ENCODE measurements at places on chromosomes 5 and 9.

DNA sequence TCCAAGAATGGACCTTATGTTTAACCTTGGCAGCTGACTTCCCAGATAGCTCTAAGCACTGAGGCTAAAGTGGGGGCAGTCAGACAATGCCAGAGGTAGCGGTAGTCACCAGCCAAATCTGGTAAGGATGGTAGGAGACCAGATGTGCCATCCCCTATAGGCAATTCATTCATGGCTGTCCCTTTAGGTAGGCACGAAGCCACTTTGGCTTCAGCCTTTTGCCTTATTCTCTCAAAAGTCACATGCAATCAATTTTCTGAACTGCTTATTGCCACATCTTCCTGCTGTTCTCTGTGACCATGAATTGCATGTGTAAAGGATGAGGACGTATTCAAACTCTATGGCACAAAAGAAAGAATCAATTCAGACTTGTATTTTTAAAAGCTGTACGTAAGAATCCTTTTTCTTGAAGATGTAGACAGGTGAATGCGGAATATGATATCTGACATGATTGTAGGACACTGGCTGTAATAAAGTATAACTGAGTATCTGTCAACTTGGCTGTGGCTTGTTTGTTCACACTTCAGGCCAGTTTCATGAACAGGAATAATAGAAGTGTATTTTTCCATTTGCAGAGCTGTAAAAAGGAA lies 611.7 kb downstream of the NR2F1-AS1 start:
- no peak for DNase-seq

DNA sequence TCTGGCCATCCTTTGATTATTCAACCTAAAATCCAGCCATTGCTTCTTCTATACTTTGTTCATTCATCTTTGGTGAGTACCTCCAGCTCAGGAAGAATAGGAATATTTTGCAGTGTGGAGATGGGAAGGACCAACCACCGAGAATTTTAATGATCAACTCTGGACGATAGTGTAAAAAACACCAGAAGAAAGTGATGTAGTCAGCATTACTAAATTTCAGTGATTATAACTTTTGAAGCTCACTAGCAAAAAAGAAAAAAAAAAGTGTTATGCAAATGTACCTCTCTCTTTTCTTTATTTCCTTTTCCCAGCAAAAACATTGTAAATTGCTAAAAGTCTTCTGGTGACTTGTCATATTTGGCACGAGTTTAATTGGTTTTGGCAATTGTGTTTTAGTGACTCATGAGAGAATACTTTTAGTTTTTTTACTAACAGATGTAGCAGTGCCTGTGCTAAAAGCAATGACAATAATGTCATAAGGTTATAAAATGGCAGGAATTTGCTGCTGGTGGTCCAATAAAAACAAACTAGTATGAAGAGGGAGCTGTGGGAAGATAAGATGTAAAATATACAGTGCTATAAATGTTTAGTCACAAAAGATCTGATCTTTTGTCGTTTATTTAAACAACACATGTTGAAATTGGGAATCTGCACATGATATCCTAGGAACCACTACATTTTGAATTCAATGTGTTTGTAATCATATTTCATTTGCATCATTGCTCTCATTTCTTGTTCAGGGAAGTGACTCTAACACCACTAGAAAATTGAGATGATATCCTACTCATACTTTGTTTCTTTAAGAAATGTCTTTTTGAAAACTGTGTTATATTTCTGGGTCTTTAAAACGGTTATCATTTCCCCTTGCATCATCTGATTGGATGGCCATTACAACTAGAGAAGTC lies 81.3 kb upstream of the ERCC6L2 start:
- no peak for DNase-seq

DNA sequence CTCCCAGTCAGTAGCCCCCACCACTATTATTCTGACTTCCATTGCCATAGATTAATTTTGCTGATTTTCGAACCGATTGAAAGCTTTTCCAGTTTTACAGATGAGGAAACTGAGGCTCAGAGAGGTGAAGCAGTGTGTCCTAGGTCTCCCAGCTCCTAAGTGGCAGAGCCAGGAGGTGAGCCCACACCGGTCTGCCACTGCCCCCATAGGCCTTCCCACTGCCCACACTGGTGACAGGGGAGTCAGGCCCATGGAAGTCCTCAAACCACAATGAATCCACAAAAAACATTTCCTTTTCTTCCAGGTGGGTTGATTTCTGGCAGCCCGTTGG lies 54.9 kb upstream of the RPL26L1 start:
- DNase-seq: no peak

DNA sequence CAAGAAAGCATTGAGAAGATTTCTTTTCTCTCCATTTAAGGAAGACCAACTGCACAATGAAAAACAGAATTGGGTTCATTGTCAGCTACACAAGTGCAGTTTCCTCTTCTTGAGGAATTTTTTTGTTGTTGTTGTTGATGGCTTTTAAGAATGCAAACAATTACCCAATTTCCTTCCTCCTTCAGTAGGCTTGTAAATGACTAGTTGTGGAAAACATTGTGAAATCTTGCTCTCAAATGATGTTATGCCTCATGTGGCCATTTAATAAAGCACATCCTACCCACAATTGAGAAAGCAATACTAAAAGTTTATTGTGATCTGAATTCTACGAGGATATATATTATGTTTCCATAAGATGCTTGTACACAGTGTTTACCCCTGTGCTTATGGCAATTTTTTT lies 171.6 kb downstream of the FAM174A start:
- DNase-seq: no peak

DNA sequence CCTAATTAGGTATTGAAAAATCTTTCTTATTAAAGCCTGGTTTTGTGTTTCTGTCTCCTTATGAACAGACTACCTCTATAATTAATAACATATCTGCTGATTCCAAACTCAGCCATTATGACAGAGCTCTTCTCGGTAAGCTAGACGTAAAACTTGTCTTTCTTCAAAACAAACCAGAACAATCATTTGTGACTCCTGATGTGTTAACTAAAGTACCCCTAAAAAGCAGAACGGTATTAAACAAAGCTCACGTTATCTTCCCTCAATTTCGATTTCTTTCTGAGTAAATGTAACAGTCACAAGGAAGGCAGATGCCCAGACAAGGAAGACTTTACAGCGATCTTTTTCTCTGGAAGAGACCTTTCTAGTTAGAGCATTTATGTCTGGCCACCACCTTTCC lies 1.8 kb downstream of the SEMA5A start:
- DNase-seq: no peak

- DNase-seq: no peak
Measured at GRCh38 chr5:56876327-56876726, 33.1 kb upstream of the SETD9 start.

- no peak for DNase-seq
Measured at GRCh38 chr9:69759021-69759420, 790 bp downstream of the PTAR1 start.

DNA sequence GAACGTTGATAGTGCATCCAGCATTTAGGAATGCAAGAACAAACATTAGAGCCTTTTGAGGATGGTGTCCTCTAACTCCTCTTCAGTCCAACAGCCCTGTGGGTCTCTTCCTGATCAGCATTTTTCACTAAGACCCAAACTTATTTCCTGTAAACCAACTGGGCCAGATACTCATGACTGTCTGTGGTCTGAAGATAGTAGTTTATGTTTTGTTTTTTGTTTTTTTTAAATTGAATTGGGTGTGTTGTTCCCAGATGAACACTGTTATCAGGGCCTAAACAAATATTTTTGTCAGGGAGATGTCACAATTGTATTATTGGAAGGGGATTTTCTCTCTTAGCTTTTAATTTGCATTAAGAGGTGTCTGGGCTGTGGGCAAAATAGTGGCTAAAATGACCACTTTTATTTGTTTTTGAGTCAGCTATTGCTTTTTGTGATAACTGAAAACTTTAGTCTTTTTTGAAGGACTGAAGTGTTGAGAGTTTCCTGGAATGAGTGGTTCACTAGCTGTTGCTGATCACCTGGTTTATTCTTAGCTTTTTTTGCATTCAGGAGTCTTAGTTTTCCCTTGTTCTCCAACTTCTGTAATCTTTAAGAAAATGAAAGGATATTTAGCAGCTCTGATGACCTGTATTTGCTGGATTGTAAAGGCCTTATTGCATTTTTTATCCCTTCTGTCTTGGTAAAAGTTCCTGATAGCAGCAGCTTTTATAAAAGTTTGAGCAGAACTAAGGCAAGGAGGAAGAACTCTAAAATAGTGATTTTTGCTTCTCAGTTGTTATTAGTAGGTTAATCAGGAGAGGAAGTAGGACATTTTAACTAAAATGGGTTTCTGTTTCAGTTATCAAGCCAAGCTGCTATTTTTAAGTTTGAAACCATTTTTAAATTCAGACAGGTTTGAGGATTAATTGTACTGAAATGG lies 5.5 kb downstream of the MAN2A1 start:
- no peak for DNase-seq

- no peak for DNase-seq
Measured at GRCh38 chr5:114055318-114056184, 306.3 kb upstream of the KCNN2 start.

DNA sequence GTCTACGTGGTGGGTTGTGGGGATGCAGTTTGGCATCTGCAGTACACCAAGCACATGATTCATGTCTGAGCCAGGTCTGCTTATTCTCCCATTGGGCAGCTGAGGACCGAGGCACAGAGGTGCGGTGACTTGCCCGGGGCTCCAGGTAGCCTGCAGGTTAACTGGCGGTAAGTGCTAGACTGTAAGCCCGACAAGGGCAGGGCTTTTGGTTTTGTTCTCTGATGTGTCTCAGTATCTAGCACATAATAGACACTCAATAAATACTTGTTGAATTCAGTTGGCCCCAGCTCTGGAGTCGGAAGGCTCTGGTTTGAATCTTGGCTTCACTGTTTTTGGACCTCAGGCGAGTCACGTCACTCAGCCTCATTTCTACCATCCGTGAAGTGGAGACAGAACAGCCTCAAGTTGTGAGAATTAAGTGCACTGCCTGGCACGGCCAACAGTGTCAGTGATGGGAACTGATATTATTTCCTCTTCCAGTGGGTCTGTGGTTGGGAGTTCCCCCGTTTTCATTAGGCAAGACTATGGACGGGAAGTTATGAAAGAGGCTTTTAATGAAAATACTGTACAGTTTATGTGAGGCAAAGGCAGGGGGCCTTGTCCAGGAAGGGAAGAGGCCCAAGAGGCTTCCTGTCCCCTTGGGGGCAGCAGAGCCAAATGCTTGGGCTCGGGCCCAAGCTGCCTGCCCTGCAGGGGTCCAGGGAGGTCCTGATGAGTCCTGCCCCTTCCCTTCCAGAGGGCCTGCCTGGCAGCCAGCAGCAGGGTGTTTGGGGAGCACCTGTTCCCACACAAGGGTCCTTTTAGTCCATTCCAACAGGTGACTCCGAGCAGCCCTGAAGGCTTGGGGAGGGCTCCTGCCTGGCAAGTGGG lies 3.3 kb downstream of the PRELID1 start:
- DNase-seq: no peak

DNA sequence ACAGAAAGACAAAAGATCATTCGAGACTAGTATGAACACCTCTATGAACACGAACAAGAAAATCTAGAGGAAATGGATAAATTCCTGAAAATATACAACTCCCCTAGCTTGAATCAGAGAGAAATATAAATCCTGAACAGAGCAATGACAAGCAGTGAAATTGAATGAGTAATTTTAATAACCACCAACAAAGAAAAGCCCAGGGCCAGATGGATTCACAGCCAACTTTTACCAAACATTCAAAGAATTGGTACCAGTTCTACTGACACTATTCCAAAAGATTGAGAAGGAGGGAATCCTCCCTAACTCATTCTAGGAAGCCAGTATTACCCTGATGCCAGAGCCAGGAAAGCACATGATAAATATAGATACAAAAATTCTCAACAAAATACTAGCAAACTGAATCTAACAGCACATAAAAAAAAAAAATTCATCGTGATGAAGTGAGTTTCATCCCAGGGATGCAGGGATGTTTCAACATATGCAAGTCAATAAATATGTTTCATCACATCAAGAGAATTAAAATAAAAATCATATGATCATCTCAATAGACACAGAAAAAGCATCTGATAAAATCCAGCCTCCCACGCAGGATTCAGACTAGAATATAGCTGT lies 25.2 kb upstream of the PTGER4 start:
- DNase-seq: no peak

GRCh38 chr5:168680395-168680794 lies 101.2 kb upstream of the PANK3 start:
- no peak for DNase-seq

DNA sequence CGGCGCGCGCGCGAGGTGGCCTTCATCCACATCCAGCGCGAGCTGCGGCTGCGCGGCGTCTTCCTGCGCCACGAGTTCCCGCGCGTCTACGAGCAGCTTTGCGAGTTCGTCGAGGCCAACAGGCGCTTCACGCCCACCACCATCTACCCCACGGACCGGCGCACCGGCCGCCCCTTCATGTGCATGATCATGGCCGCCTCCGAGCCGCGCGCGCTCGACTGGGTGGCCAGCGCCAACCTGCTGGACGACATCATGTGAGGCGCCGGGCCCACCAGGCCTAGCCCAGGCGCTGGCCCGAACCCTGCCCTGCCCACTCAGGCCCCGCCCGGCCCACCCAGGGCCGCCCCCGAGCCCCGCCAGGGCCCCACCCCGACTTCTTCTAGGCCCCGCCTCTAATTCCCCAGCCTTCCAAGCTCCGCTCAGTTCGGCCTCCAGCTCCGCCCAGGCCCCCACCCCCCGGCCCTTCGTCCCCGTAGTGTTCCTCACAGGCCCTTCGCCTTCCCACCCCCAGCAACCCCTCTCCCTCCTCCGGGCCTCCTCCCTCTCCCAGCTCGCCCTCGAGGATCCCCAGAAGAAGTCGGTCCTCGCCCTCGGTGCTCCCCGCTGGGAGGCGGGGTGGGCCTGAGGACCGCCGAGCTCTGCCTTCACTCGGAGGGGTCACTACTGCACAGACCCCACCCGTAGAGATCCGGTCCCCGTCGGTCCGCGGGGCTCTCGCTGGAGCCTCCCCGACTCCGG lies 2.0 kb upstream of the PHPT1 start:
- DNase-seq: no peak

GRCh38 chr5:107321906-107322305 lies 348.8 kb downstream of the EFNA5 start:
- no peak for DNase-seq

DNA sequence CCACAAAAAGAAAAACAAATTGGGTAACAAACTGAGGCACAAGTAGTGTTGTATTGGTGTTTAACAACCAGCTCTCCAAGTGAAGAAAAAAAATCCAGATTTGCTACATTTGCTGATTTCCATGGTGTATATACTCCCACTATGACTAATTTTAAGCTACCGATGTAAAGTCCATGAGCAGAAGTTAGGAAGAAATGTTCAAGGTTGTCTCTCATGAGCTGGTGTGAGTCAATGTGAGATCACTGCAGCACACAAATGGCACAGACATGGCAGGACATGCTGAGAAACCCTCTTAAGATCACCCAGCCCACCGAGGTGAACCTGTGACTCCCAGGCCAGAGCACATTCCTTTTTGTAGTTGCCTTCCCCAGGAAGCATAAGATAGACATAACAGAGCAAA lies 36.2 kb downstream of the SLC44A1 start:
- no peak for DNase-seq

GRCh38 chr5:157607371-157608161 lies 32.0 kb upstream of the ADAM19 start:
- DNase-seq: peak; percentile 52

DNA sequence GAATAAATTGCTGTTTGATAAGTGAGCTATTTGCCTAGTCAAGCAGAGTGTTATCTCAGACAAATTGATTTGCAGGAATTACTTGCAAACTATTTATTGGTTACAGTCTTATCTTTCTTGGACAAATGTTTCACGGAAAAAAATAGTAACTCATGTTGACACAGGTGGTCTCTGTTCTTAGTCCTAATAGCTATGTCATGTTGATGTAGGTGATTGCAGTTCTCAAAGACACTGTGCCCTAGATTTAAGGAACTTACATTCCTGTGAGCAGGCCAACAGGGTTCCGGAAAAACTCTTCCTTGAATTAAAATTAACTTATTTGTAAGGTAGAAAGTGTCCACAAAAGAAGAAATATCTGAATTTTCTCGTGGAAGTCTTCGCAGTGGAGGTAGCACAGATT lies 109.6 kb upstream of the SLCO6A1 start:
- DNase-seq: no peak

Data from stimulated activated CD4-positive, alpha-beta T cell treated with anti-CD3 and anti-CD28 coated beads, Interleukin-15, amount 100 ng/mL, for 48 hours (primary cell).